ENCODE measurements at places on chromosomes 3 and 15.

- no peak for DNase-seq
Observed at GRCh38 chr3:63519426-63519825, 133.0 kb upstream of the SNTN start.

- no peak for DNase-seq
Observed at GRCh38 chr15:88654430-88655102, 15.8 kb downstream of the ISG20 start.

DNA sequence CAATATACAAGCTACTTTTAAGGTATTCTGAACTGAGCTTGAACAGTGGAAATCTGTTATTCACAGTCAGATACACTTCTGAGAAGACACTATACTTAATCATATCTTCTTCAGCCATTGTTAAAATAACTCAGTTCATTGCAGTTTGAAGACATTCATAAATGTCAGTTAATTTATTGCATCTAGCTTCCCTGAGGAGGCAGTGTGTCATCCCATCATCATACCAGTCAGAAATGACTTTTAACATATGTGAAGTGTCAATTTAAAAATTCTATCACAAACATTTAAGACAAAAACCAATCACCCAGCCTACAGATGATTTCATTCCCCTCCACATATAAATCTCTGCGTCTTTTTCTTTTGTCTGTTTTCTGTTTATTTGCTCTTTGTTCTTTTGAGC is 7.5 kb downstream of the TMEM207 start:
- DNase-seq = no peak

- DNase-seq = no peak
Observed at GRCh38 chr3:100972301-100972844, 20.8 kb downstream of the ABI3BP start.

- DNase-seq = no peak
Observed at GRCh38 chr3:37902674-37903073, 41.0 kb downstream of the CTDSPL start.

DNA sequence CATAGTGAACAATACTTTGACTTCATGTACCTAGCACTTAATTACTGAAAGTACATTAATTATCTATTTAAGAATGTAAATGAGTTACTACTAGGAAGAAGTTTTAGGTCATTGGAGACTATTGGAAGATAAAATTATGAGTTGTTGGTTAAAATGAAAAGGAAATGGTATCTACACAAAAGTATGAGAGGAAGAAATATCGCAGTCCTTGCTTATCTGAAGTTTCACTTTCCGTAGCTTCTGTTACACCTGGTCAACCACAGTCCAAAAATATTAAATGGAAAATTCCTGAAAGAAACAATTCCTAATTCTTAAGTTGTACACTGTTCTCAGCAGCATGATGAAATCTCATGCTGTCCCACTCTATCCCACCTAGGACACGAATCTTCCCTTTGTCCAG is 57.8 kb downstream of the HACD2 start:
- no peak for DNase-seq

GRCh38 chr15:74983725-74984231 is 11.6 kb upstream of the SCAMP5 start:
- no peak for DNase-seq

DNA sequence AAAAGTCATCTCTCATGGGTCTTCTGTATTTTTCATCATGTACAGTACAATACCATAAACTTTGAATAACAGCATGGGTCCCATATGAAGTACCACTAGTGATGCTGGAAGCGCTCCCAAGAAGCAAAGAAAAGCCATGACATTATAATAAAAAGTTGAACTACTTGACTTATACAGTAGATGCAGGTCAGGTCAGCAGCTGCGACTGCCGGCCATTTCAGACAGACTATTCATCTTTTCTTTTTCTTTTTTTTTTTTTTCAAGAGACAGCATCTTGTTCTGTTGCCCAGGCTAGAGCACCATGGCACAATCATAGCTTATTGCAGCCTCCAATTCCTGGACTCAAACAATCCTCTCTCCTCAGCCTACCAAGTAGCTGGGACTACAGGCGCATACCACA is 10.2 kb downstream of the RAF1 start:
- no peak for DNase-seq

GRCh38 chr15:60525341-60526039 is 46.5 kb upstream of the ICE2 start:
- DNase-seq = no peak

DNA sequence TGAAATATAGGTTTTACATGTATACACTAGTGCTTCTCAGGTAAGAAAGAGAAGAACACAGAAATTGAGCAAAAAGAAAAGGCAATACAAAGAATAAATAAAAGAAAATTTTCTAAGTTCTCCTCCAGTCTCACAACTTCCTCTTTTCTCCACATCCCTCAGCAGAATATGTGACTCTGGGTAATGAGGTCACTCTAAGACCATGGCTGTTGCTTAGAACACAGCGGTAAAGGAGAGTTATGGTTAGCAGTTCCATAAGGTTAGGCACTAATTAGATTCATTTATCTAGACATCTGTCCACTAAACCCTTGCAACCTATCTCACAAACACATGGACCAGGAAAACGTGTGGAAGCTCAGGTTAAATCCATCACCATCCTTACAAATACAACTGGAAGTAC is 47.9 kb downstream of the IGSF11 start:
- no peak for DNase-seq
